ENCODE measurements at places on chromosomes 2 and 18. TPM values are rescaled to one million over a fixed set of nuclear protein-coding genes. Genes with fewer than 3 reads are reported as not detected.
A peak's percentile ranks its signal among the peaks of the same experiment; 100 is the strongest.

HTRA2 gene
- 27.3 TPM for total RNA-seq

SMYD1 gene
- not detected for total RNA-seq

SLC11A1 gene
- 0.12 TPM for total RNA-seq

ACMSD gene
- total RNA-seq: not detected

INPP5D gene
- not detected for total RNA-seq

CPLX4 gene
- total RNA-seq: not detected

TRAPPC8 gene
- total RNA-seq: 21.1 TPM

CSRNP3 gene
- total RNA-seq: 1.2 TPM

RAX gene
- not detected for total RNA-seq

TRPM8 gene
- total RNA-seq: not detected

OTOS gene
- not detected for total RNA-seq

IL36A gene
- total RNA-seq: not detected

USP37 gene
- total RNA-seq: 18.6 TPM

DNA sequence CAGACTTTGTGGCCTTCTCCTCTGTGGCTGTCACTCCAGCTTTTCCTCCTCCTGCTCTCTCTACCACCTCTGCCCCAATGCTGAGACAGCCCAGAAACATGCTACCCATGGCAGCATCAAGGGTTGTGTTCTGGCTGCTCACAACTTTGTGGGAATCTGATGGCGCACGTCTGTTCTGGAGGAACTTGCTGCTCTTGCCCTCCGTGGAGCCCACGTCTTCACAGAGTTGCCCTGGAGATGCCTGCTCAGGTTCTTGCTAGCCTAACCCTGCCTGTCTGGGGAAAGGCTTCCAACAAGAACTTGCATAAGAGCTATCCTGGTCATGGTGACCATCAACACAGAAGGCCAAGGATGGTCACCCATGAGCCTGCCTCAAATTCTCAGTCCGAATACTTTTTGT, 237.4 kb downstream of the AFF3 start:
- no peak for DNase-seq

- DNase-seq: no peak
These were observed 88.2 kb upstream of the HNRNPA3 start for GRCh38 chr2:177124371-177124770.

- peak; percentile 39 for DNase-seq
These were observed 499.0 kb downstream of the CPS1 start for GRCh38 chr2:211055438-211055837.

DNA sequence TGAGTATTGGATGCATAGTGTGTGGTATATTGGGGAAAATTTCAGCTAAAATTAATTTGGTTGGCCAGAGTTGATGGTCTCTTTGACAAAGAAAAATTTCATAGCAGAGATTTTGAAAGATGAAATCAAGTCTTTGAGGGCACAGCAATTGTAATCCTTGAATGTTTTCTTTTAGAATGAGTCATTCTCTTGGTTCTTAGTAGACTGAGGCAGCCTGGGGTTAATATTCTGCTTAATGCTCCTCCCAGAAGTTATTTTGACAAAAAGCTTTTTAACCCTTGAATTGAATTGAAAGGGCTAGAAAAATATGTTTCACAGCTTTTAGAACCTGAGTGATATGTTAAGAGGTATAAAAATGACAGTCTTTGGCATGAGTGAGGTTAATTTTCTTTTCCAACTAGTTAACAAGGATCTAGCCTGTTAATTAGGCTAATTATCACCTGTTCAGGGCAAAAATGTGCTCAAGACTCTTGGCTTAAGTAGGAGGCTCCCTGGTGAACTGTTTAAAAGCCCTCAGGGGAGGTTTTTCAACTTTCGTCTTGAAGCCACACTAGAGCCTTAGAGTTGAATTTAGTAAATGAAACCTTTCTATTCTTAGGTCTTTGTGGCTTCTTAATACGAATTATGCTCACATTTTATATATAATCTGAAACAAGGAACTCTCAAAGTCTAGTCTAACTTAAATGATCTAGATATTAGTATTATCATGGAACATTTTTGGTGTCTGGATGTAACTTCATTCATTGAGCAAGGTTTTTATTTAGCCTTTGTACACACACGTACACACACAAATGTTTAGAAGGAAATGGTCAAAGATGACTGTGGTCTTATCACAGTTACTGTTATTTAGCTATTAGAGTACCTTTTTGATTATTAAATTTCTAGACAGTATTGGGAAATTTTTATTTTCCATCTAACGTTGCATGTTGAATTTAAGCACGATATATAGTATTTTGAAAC, 272.5 kb downstream of the ZNF407 start:
- no peak for DNase-seq

DNA sequence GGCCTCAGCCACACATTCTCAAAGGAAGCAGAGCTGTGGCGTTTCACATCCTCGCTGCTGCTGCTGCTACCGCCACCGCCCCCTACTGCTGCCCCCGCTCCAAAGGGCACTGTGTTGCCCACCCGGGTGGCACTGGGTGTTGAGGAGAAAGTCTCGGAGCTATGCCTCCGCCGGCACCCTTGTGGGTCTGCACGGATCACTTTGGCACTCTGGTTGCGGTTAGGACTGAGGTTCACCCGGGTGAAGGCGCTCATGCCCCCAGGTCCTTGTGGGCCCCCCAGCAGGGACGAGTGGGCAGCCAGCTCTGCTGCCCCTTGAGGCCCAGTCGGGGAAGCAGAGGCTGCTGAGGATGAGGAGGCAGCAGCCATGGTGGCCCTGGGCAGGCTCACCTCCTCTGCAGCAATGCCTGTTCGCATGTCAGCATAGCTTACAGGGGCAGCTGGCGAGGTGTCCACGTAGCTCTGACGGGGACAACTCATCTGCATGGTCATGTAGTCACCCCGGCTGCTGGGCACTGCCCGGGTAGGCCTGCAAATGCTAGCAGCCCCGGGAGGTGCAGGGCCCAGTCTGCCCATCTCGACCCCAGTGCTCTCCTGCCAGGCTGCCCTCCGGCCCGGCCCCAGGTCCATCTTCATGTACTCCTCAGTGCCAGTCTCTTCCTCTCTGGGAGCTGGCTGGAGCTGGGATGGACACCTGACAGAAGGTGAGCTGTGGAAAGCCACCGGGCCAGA, 4.2 kb downstream of the IRS1 start:
- no peak for DNase-seq

DNA sequence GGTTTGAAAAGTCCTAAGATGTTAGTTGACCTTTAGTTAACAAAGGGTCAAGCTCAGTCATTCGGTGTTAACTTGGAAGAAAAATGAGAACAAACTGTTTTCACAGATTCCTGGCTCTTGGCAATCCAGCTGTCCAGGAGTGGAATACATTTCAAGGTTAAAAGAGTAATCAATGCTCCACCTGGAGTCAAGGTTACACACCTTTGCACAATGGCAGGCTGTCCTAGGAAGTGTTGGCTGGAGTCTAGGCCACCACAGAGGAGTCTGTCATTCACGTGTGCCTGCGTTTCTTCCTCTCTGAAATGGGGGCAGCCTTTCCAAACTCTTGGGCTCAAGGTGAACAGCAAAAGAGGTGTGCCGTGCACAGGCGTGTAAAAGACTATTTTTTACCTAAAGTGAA, 6.3 kb upstream of the ID2 start:
- DNase-seq: no peak

DNA sequence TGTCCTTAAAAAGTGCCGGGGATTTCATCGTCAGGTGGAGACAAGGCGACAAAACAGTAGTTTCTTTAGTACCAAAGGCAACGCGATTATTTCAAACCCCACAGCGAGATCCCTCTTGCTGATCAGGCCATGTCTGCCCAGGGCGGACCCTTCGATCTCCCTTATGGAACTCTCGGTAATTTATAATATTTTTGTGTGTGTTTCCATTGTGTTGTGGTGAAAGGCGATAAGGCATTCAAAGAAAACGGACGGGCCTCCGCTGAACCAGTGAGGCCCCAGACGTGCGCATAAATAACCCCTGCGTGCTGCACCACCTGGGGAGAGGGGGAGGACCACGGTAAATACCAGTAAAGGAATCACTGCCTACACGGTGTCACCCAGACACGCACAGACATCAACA, 1.4 kb upstream of the GAD1 start:
- DNase-seq: no peak

DNA sequence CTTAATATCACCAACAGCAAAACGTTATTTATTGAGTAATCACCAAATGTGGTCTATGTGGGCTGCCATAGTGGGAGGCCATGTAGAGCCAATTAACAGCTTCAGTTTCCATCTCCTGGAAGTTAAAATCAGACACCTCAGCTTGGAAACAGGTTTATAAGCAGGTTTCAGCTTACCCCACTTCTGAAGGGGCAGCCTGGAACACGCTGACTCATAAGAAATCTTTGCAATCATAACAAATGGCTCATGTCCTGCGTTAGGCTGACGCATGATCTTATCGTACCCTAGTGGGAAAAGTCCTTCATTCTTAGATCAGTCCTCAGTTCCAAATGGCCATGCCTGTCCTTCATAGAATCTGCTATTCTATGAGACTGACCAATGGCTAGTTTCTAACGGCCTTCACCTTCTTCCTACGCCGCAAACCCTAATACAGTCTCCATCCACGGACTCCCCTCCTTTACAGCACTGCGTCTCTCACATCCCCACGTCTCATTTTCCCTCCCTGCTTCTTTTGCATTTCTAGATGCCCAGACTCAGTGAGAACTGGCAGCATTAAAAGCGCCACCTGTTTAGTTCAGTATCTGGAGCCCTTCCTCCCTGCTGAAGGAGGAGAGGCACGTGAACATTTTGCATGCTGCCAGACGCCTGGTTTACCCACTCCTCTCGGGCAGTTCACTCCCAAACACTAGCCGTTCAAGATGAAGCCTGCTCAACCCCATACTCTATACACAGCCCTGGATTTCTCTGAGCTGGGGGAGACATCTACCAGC, 24.2 kb upstream of the BZW1 start:
- DNase-seq: no peak

DNA sequence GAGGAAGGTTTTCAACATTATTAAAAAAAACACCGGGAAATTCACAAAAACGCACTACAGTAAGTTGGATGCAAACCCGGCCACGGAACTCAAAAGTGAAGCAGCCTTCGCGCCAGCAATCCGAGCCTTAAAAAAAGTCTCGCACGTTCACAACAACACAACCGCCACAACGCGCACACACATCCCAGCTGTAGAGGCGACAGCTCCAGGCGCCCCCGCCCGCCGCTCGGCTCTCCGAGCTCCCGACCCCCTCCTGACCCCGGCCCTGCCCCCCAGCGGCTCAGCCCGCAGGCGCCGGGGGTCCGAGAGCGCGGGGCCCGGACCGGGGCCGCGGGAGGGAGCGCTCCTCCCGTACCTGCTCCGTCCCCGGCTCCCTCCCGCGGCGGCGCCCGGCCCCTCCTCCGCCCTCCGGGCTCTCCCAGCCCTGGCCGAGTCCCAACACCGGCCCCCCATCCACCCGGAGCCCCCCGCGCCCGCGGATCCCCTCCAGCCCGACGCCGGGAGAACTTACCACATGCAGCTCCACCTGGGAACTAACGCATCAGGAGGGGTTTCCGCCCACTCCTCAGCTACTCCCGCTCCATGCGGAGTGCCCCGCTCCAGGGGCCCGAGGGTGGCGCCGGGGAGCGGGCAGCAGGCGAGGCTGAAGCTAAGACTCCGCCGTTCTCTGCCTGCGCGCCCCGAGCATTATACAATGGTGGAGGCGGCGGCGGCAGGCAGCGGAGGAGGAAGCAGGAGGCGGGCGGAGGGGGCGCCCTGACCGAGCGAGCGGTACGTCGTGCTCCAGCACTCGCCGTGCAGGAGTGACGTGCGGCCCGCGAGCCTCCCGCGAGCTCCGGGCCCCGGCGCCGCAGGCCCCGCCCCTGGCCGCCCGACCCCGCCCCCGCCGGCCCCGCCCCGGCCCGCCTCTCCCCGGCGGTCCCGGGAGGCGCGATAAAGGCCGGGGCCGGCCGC, at the start of gene SERTAD2:
Gene SERTAD2 (minus strand): TSS at position 805 of the 954 bp plus-strand sequence. CDS start 17,042 bp downstream, outside the sequence.
- DNase-seq: peak; percentile 92

DNA sequence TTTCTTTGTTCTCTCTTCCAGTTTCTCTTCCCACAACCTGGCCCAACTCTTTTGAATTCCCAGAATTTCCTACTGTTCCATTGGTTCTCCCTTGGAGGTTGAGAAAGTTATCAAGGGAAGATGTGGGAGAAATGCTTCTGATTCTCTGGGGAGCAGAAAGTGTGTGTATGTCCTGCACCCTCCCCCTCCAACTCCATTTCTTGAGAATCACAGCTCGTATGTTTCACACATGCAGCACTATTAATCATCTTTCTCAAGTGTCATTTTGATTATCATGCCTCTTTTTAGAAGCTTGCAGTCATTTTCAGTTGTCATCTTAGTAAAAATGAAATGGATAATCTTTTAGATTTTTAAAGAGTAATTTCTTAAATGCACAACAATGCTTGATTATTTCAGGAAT, 296.8 kb upstream of the SLC39A10 start:
- DNase-seq: no peak

DNA sequence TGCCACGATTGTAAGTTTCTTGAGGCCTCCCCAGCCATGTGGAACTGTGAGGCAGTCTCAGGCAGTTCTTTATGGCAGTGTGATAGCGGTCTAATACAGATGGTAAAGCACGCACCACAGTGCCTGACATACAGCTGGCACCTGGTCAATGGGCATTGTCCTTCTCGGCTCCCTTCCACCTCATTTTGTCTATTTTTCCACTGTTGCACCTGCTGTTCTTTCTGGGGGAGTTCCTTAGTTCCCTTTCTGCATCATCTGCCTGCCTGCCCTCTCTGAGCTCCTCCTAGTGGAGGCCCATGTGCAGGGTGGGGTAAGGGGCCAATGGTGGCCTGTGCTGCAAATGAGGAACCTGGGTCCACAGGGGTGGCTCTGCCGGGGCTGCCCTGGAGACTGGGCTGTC, 157.6 kb downstream of the LPIN1 start:
- no peak for DNase-seq

GRCh38 chr2:229104974-229105387, 166.1 kb downstream of the PID1 start:
- no peak for DNase-seq

- no peak for DNase-seq
These were observed 123.5 kb downstream of the CABLES1 start for GRCh38 chr18:23258566-23259469.
